ENCODE measurements at places on chromosomes 7 and 10.

- DNase-seq: no peak
Observed at GRCh38 chr7:67754651-67755050, 758.0 kb downstream of the TYW1 start.

DNA sequence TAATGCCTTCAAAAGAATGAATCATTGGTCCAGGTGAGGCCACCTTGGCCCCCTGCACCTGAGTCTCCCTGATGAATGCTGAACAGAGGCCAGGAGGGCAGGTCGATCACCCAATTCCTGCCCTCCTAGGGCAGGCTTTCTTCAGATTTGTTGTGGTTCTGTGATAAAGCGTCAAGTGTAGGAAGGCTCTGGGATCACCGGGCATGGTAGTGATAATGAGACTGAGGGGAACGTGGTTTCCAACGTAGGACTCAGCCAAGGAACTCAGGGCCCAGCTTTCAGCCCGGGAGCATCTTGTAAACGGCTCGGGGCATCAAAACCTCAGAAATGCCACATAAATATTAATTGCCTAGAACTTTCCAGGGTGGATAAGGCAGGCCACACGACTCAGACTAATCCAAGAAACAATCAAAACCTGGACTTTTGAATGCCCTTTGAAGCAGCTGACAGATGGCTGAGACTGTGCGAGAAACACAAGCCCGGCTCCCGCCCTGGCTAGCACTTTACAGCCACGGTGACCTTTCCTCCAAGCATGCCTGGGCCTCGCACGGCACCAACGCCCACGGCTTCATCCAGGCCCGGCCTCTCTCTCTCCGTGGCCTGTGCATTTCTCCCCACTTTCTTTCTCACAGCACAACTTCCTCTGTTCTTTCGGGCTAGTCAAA lies 239.3 kb upstream of the GRB10 start:
- DNase-seq: peak; percentile 56

- no peak for DNase-seq
Observed at GRCh38 chr7:78493401-78493800, 694.8 kb downstream of the PHTF2 start.

- no peak for DNase-seq
Observed at GRCh38 chr10:93259126-93259525, 185.4 kb downstream of the CYP26A1 start.

DNA sequence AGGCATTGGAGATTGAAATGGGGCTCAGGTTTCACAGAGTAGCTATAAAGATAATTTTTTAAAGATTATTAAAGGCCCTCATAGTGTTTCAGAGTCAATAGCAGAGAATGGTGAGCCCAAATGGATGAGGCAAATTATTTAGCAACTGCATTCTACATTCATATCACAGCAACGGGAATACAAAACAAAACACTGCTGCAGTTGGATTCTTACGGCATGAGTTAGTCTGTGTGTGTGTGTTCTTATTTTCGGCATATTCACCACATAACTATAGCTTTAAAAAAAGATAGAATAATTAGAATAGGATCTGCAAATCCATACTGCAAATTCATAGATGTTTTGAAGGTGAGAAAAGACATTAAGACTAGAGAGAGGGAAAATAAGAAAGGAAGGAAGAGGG lies 66.0 kb downstream of the SUGCT start:
- no peak for DNase-seq

DNA sequence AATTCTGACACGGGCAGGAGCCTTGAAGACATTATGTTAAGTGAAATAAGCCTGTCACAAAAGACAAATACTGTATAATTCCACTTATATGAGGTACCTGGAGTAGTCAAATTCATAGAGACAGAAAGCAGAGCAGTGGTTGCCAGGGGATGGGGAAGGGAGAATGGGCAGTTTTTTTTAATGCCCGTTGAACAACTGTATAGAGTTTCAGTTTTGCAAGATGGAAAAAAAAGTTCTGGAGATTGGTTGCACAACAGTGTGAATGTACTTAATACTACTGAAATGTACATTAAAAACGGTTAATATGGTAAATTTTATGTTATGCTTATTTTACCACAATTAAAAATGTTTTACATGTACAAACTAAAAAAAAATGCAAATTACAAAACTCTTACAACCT lies 63.6 kb upstream of the EFCAB10 start:
- DNase-seq: no peak

DNA sequence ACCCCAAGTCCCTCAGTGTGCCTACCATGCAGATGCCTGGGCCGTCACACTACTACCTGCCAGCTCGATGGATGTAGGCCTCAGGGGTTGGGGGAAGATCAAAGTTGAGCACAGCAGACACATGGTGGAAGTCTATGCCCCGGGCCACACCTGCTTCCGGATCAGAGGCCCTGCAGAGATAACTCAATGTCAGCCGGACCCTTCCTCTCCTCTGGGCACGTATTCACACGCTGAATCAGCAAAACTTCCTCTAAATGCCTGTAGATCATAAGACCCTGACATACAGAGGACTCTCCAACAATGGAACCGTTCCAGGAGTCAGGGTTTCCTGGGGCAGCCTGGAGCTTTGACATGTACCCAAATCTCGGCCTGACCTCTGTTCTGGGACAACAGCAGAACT lies 3.7 kb downstream of the DDX56 start:
- DNase-seq: no peak

GRCh38 chr10:78296785-78297184 lies 263.1 kb downstream of the RPS24 start:
- DNase-seq: no peak

DNA sequence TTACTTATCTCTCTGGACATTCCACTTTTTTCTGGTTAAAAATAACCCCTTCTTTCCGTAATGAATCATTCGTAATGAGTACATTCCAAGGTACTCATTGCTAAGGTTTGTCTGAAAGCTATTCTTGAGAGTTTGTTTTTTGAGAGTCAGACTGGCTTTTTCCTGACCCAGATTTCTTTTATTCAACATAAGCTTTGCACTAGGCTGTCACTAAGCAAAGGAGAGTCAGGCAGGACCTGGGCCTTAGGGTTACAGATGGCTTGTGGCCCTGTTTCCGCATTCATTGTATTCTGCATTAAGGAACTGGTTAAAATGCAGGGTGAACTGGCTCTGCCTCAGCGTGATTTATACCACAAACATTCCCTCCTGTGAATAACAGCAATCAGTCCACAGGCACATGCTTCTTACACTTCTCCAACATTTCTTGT lies 84.1 kb downstream of the POM121L12 start:
- no peak for DNase-seq

GRCh38 chr7:72326365-72326764 lies 85.8 kb downstream of the CALN1 start:
- DNase-seq: no peak

DNA sequence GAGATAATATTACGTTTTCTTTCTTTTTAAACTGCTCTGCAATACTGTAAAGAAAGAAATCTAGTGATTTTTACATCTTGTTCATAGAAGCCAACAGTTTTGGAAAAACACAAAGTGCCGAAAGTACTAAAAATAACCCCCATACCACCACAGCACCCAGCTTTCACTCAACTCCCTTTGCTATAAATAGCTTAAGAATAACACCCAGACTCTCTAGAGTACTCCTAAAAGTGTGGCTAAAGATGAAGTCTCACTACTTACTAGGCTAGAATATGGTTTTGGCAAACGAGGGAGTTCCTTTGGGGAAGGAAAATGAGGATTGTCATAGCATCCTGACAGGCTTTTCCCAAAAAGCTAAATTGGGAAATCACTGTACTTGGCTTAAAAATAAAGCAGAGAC lies 151.8 kb upstream of the ANK3 start:
- DNase-seq: no peak
